Fibroblast of the aortic adventitia (primary cell): ENCODE measurements at places on chromosomes 4 and X.
A peak's percentile ranks its signal among the peaks of the same experiment; 100 is the strongest.

- DNase-seq = no peak
These were observed 51.1 kb upstream of the UNC5C start for GRCh38 chr4:95599777-95600400.

GRCh38 chrX:125205918-125206665 lies 113.6 kb upstream of the TEX13C start:
- DNase-seq = no peak

GRCh38 chr4:52195869-52196268 lies 144.8 kb downstream of the SPATA18 start:
- DNase-seq = peak; percentile 20

DNA sequence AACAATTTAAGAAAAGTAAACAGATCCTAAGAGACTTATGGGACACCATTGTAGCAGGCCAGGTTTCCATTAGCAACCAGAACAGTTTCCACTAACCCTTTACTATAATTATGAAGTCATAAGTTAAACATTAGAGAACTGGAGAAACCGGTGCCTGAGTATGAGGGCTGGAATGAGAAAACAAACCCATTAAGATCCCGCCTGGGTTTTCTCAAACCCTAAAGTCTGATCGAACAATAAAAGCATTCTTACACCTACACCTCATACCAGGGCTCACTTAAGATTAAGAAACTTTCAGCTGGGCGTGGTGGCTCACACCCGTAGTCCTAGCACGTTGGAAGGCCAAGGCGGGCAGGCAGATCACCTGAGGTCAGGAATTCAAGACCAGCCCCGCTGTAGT lies 13.7 kb upstream of the DHX15 start:
- DNase-seq = no peak

- DNase-seq = peak; percentile 92
These were observed 230.9 kb upstream of the GPC4 start for GRCh38 chrX:133645977-133646718.

DNA sequence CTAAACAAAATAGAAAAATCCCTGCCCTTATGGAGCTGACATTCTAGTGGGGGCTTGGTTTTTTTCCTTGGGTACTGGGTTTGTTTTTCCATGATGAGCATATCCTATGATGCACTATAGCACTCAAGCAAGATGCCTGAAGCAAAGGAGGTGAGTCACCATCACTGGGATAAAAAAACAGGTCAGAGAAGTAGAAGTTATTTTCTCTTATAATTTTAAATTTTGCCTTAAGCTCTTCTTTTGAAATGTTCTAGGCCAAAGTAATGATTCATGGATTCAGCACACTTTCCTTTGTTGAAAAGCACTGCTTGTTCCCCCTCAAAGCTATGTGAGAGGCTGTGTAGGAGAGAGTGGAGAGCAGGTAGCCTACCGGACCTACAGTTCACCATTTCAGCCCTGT lies 15.2 kb upstream of the CXCL2 start:
- peak; percentile 81 for DNase-seq

- DNase-seq = no peak
These were observed 52.2 kb upstream of the ADRA2C start for GRCh38 chr4:3713817-3714641.

DNA sequence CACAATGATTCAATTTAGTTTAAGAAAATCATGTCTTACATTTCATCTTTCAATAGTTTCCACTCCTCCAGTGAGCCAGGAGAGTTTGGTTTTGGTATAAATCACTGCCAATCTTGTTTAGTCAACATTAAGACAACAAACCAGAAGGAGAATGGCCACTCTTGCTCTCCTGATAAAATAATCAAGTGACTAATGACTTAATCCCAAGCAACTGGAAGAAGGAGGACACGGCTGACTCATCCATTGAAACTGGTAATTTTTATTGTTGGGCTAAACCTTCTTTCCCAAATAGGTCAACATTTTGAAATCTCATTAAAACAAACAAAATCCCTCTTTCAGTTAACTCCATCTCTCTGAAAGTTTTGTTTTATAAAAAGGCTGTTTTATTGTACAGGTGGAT lies 230.2 kb downstream of the CLCN4 start:
- DNase-seq = peak; percentile 21

GRCh38 chr4:151098979-151099228 lies 524 bp upstream of the RPS3A start:
- no peak for DNase-seq

GRCh38 chrX:152136312-152136711 lies 2.1 kb downstream of the MAGEA10 start:
- no peak for DNase-seq

DNA sequence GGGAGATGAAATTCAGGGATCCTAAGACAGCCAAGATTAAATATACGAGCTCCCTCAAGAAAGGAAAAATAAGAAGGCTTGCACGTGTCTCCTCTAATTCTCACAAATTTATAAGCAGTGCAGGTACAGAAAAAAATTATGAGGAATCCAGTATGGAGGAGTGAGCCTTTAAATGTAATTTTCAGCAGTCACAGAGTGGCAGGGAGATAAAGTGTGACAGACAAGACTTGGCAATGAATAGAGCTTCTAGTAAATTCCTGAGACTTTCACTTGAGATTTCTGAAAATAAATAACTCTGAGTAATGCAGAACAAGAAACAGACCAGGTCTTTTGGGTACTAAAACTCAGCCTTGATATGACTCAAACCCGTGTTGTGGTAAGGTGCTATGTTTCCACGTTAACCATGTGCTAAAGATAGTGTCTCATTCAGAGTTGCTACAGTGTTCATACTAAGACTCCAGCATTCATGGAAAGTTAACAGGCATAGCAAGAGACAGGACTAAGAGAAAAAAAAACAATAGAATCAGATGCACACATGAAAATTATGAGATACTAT lies 119.8 kb downstream of the SPOCK3 start:
- DNase-seq = peak; percentile 20

GRCh38 chr4:100166297-100167039 lies 23.8 kb downstream of the DDIT4L start:
- no peak for DNase-seq

DNA sequence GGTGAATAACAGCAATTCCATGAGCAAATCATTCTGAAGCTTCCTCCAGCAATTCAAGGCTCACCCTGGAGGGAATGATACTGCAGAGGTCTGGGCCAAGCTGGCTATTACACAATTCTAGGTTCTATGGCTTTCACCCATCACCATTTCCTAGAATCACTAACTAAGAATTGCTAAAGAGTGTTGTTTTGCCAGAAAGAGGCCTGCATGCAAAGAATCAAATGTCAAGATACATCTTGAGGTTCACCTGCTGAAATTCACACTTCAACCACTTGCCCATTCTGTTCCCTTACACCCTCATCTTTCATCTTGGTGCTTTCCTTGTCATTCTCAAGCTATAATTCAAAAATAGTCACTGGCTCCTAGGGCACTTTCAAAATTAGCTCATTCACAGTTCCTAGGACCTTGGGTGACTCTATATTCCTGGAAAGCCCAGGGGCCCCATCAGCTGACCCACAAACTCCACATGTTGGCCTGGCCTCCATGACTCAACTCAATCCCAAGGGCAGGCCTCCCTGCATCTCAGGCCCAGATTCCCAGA lies 7.0 kb downstream of the APBB2 start:
- DNase-seq = peak; percentile 78

DNA sequence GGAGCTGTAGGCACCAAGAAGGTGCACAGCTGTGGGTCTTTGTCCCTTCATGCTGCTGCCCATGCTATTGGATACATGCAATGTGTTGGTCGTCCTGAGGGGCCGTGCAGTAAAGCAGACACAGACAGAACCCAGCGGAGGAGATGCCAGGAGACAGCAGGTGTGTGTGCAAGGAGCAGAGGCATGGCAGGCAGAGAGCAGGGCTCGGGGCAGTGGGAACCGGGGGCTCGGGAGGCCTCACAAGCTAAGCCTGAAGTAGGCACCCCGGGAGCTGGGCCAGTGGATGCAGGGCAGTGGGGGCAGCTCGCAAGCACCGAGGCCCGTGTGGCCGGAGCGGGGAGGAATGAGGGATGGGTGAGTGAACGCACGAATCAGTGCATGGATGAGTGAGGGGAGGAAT lies 13.2 kb downstream of the HTRA3 start:
- no peak for DNase-seq

- DNase-seq = no peak
These were observed 128.6 kb downstream of the CPE start for GRCh38 chr4:165507381-165507780.

DNA sequence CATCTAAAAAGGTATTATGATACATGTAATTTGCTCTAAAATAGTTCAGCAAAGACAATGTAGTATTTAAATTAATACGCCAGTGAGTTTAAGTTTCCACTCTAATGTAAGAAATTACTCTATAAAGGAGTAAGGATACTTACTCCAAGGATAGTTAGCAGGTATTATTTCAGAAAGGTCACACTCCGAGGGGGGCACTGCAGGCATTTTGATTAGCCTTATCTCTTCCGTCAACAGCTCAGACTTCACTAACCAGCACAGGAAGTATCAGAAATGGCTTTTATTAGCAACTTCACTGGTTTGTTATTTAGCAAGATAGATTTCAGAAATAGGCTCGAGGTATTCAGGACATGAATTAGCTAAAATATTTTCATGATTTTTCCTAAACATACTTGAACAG lies 127.0 kb downstream of the COX18 start:
- no peak for DNase-seq

DNA sequence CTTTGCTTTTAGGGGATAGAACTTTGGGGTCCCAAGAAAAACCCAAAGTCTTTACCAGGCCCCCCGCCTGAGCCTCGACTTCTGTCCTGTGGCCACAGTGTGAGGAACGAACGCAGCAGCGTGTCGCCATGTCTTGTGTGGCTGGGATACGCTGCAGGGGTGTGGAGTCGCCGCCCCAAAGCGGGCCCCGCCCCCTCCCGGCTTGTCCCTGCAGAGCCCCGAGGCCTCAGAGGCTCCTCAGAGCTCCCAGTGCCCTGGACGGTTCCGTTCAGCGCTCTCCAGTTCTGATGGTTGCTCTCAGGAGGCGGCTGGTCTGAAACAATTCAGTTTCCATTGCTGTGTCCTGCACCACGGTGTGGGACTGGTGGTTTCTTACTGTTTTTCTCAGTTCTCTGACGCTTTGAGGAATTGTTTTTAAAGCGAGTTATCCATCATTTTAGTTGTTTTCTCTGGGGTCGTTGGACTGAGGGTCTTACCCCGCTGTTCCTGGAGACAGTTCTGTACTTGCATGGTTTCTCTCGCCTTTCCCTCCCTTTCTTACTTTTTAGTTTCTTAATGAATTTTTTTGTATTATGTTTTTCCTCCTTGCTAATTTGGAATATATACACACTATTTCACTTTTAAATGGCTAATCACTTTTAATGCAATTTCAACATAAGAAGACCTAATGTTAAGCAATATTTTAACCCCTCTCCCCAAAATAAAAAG lies 1.6 kb upstream of the IDUA start:
- DNase-seq = no peak

- no peak for DNase-seq
These were observed 77.4 kb upstream of the PUDP start for GRCh38 chrX:7225338-7225737.

DNA sequence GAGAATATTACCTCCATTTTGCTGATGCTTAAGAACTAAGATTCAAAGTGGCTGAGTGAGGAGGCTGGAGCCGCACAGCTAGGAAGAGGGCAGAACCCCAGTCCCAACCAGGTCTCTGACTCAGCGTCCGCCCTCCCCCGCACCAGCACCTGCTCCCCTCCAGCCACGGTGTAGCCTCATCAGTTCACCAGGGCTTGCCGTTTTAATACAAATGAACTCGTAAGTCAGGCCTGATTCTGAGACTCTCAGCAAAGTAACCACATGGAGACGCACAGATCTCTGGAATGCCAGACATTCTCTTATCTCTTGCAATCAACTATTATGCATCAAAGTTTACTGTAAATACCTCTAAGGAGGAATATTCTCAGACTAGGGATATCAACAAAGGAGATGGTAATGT lies 52.4 kb downstream of the ENPP6 start:
- no peak for DNase-seq

DNA sequence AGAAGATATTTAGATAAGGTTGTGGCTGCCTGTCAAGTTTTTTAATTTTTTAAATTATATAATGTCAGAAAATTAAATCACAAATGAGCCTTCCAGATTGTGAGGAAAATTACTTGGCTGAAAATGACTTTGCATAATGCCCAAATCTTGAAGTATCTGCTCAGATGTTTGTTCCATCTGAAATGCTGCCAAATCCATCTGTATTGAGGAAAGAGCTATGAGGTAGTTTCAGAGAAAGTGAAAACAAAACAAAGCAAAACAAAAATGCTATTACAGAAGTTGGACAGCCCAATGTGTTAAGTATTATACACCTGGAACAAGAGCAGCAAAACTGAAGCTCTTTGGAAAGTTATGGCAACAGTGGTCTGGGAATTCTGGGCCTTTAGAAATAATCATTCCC lies 23.3 kb upstream of the GUCY1B1 start:
- no peak for DNase-seq

DNA sequence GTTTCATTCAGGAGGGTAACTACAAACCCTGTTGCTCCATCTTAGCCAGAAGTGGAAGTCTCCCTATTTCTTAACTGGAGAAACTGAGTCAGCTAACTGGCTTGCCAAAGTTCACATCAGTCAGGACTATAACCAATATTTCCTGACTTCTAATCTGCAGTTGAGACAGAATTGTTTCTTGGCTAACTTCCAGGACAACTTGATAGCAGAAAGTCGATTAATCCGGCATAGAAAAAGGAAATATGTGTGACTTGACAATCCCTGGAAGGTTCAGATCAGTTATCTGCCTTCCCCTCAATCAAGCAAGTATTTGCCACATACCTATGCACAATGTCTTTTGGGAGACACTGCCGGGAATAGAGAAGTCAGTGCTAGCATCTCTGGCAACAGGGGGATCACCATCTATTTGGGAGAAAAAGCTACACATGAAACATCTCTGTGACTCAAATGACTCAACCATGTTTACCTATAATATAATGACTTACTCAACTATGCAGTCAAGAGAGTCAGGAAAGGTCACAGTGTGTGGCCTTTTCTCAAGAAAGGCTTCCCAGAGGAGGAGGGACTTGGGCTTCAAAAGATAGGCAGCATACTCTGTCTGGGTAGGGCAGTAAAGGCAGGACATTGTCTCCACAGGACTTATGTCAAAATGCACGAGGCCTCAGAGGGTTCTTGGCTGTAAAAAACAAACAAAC lies 12.4 kb upstream of the LONRF3 start:
- DNase-seq = no peak

GRCh38 chrX:97268182-97268680 lies 384.5 kb downstream of the RPA4 start:
- peak; percentile 30 for DNase-seq

DNA sequence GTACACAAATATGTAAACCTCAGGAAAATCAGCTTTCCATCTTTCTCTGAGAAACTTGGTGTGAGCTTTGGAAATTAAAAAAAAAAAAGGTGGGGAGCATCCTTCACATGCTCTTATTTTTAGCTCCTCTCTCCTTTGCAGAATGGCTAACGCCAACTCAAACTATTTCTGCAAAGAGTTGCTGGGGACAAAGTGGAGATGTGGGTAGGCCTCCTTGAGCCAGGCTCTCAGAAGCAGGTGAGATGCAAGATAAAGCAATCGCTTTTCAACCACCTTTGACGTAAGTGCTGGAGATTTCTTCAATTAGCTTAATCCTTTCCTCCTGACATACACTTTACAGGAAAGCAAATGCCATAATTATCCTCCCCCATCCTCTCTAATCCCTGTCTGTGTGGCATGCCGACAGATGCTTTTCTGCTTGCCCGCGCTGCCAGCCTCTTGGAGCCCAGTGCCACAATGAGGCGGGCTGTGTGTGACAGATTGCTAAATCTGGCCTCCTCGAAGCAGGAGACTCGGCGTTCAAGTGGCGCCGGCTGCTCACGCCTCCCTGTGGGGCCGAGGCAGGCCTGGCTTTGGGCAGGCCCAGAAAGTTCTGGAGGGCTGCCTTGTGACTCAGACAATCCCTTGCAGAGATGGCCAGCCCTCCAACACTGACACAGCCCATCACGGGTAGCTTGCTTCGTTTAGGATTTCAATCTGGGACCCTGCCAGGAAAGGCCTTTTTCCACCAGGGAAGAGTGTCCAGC lies 64.9 kb upstream of the SOD3 start:
- peak; percentile 94 for DNase-seq
